ENCODE measurements at places on chromosomes 3 and 15.

DNA sequence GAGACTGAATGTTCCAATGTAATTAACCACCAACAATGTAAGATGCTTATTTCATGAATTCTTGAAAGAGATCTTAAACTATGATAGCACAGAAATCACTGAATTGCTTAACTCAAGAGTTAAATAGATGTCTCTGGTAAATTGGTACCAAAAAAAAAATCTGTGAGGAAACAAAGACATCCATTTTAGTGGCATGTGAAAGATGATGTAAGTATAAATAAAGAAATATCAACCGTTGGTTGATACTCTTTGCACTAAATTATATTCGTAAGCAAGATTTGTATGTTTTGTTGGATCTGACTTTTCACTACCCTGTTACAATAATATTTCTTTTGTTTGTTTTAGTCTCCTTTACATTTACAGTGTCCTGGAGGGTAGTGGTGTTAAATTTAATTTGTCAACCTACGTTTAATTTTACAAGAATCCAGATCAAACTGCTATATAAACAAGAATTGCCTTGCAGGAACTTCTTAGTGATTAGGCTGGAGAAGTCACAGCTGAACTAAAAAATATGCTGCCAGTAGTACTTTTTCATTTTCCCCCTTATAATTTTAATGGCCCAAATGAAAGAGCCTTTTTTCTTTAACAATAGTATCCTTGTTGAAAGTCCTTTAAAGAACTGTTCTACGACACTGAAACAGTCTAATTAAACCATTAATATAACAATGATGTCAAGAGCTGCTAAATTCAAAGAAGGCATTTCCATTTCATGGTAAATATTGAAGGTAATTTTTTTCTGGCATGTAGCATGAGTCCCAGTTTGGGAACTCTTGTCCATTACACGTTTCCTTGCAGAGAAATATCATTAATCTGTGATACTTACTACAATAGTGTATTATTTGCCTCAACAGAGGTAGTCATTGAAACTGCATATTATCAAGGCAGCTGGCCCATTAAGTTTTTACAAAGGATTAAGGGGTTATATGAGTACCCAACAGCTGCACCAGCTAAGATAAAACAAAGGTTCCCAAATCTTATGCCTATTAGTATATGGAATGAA lies 109.6 kb upstream of the PHLDB2 start:
- no peak for DNase-seq

GRCh38 chr15:51144021-51144532 lies 49.4 kb upstream of the TNFAIP8L3 start:
- no peak for DNase-seq

DNA sequence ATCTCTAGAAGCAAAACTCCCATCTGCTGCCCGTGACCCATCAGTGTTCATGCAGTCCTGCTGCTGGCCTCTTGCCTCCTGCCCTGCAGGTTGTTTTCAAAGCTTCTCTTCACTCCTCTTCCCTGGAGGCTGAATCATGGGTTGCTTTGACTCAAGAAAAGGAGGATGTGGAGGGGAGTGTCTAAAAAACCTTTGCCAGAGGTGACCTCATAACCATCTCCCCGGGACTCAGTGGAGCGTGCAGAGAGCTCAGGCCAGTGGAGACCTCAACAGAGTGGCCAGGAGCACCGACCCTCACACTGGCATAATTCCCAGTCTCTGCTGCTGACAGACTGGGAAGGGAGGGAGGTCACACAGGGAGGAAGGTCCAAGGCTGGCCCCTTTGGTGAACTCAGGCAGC lies 60.9 kb upstream of the ITGA11 start:
- DNase-seq: no peak

DNA sequence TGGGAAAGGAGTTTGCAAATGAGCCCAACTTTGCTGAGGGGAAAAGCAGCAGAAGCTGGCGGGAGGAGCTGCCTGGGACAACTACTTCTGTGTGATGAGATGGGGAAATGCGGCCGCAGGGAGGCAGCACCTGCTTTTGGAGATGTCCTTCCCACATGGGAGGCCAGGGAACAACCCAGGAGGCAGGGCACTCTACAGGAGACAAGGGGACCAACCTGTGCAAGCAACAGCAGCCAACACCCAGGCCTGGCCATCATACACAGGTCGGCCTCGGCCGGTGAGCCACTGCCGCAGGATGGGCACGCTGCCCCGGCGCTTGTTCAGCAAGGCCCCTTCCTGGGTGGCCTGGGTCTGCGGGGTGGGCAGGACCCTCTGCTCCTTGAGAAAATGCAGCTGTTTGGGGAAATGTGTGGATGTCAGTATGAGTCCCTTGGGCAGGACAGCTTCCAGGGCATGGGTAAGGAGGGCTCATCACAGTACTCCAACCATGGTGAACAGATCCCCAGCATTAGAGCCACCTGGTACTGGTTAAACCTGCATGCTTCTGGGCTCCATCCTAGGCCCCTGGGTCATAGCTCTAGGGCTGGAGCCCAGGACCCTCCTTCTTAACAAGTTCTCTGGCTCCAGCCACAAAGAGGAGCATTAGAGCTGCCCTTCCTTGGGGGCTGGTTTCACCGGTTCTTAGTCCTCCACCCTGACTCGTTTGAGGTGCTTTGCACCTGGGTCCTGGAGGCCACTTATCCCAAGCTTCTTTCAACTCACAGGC lies 11.6 kb downstream of the EPB42 start:
- DNase-seq: no peak

DNA sequence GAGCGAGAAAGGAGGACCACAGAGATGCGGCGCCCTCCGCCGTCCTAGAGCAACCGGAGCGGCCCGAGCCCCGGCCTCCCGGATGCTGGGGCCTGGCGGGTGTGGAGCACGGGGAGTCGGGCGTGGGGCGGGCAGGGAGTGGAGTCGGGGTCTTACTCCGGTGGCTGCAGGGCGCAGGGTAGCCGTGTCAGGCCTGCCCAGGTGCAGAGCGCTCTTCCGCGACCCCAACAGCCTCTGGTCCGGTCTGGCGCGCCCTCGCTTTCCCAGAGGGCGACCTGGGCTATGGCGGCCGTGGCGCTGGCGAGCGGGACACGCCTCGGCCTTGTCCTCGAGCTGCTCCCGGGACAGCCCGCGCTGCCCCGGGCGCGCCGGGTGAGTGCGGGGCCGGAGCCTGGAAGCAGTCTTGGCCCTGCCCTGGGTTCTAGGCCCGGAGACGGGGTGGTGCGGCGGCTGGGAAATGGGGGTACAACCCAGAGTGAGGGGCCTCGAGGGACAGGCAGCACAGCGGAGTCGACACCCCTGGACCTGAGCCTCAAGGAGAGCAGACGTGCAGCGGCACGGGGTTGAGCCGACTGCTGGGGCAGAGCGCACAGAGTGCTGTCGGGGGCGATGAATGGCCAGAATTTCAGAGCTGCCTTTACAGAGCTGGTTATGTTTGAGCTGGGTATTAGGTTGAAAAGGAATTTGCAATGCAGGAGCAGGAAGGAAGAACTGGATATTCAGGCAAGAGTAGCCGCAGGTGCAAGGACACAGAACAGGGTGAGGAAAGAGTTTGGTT lies at the start of gene ZNF662:
Gene ZNF662 (plus strand): TSS at position 73 of the 778 bp plus-strand sequence. CDS start 1,973 bp downstream, outside the sequence.
- no peak for DNase-seq
